GM23248 (cell line): ENCODE measurements at places on chromosomes 2 and 18. TPM values are rescaled to one million over a fixed set of nuclear protein-coding genes. Genes with fewer than 3 reads are reported as not detected.

The M1AP gene
- 0.13 and 0.18 TPM in 2 replicates for polyA plus RNA-seq

The ALPP gene
- not detected in 2 replicates for polyA plus RNA-seq

The VWC2L gene
- not detected in 2 replicates for polyA plus RNA-seq

The RGPD3 gene
- polyA plus RNA-seq: 0.06 and 0.08 TPM in 2 replicates

The ZSCAN30 gene
- polyA plus RNA-seq: 10.3 and 13.7 TPM in 2 replicates

The SCG2 gene
- 0.37 and 0.60 TPM in 2 replicates for polyA plus RNA-seq

The C18orf32 gene
- polyA plus RNA-seq: 77.0 and 78.2 TPM in 2 replicates

The PRSS56 gene
- not detected in 2 replicates for polyA plus RNA-seq

The GAREM1 gene
- polyA plus RNA-seq: 0.19 and 0.30 TPM in 2 replicates

The LONRF2 gene
- polyA plus RNA-seq: not detected in 2 replicates

The ZNF521 gene
- 6.3 and 7.8 TPM in 2 replicates for polyA plus RNA-seq

The DNAJC27 gene
- polyA plus RNA-seq: 2.2 and 2.9 TPM in 2 replicates

The TTR gene
- not detected in 2 replicates for polyA plus RNA-seq

The LYPD6B gene
- polyA plus RNA-seq: 11.4 and 11.5 TPM in 2 replicates

The NPPC gene
- polyA plus RNA-seq: 0.26 and 0.29 TPM in 2 replicates

The GPR45 gene
- not detected in 2 replicates for polyA plus RNA-seq
